ENCODE measurements at places on chromosomes 3 and 15. TPM values are rescaled to one million over a fixed set of nuclear protein-coding genes. Genes with fewer than 3 reads are reported as not detected.

The SAXO2 gene
- total RNA-seq = 0.39 TPM

The CLDN16 gene
- total RNA-seq = not detected

GRCh38 chr3:108489776-108490175 lies 20.6 kb downstream of the MYH15 start:
- no peak overlapping the region for H3K27ac ChIP-seq
- H3K36me3 ChIP-seq = no peaks in the 10 kb centered on the region
- H3K4me3 ChIP-seq = no peak overlapping the region
- DNase-seq = no peak

- no peak overlapping the region for H3K27ac ChIP-seq
- no peaks in the 10 kb centered on the region for H3K36me3 ChIP-seq
- H3K4me1 ChIP-seq = no peaks in the 10 kb centered on the region
- no peaks in the 10 kb centered on the region for H3K27me3 ChIP-seq
- H3K4me3 ChIP-seq = no peak overlapping the region
Observed at GRCh38 chr15:43931119-43931518, 104.3 kb downstream of the WDR76 start.

DNA sequence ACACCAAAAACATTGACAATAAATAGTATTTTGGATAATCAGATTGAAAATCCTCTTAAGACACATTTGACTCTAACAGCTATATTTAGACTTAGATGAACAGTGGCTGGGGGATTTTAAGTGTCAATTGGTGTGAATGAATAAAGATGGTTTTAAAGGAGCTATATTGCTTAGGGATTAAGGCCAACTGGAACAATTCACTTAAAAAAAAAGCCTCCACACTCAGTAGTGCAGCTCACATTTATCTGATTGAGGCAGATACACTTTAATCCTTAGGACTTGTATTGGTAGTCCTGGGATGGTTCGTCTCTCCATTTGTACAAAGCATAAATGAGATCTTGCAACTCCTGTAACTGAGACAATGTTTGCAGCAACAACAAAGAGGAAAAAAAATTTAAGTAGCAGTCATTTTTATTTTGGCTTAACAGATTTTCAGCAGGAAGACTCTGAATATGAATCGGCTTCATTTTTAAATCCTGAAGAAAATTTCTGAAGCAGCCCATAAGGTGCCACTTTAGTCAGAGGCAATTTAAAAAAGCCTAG lies 112.0 kb downstream of the UACA start:
- H3K4me1 ChIP-seq = no peaks in the 10 kb centered on the region
- peaks cover 7% of the 10 kb centered on the region for H3K36me3 ChIP-seq
- DNase-seq = no peak
- H3K4me3 ChIP-seq = no peak overlapping the region
- no peaks in the 10 kb centered on the region for H3K27me3 ChIP-seq

DNA sequence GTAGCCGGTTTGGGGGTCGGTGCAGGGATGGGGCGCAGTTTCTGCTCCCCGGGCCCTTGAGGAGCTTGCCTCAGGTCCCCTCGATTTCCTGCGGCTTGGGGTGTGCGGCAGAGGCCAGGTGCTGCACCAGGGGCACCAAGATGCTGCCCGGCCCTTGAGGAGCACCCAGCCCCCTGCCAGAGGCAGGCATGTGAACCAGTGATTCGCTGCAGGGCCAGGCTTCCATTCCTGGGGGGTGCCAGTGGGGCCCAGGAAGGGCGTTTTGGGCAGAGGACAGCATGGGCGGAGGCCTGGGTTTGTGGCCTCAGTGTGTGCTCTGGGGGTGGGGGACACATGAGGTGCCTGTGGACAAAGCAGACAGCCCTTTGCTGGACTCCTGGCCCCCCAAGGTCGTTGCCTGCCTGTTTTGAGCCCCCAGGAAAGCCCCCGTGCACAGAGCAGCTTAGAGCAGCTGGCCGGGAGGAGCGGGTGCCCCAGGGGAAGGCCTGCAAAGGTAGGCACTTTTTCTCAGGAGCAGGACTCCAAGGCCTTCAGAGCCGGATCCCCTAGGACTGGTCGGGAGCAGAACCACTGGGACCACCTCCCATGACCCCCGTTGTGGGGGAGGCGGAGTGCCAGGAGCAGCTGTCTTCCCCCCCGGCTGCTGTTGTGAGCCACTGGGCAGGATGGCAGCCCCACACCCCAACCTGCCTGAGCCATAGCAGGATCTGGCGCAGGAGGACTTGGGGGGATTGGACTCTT lies 1.6 kb downstream of the PLXNA1 start:
- H3K27ac ChIP-seq = peak overlapping the region; percentile 61
- H3K4me1 ChIP-seq = peaks cover 54% of the 10 kb centered on the region
- peaks cover 10% of the 10 kb centered on the region for H3K36me3 ChIP-seq

DNA sequence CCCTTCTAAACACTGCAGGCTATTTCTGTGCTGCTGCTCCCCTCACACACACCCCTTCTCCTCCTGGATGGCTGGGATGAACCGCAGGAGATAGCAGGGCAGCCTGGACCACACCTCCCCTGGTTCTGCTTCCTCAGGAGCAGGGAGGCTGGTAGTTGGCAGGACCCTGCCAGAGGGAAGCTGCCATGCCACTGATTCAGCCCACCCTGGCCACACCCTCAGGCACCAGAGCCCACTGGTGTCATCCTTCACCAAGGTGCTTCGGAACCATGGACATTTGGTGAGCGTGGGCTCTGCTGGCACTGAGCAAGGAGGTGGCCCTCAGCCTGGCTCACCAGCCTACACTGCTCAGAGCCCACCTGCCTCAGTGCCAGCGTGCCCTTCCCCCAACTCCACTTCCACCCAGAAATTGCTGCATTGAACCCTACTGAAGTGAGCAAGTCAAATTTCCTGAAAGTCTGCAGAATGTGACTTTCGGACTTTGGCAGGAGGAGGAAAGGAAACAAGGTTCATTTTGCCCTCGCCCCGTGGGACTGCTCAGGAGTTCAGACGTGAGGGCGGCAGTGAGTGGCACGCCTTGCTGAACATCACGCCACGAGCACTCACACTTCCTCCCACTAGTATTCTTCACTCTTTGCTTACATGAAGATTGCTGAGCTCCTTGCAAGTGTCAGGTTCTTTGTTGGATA lies 26.3 kb downstream of the BMF start:
- H3K4me1 ChIP-seq = peaks cover 40% of the 10 kb centered on the region
- peak overlapping the region; percentile 71 for H3K27ac ChIP-seq
- H3K4me3 ChIP-seq = peak overlapping the region; percentile 44
- H3K27me3 ChIP-seq = no peaks in the 10 kb centered on the region

The STAB1 gene
- total RNA-seq = 121 TPM

- H3K27ac ChIP-seq = no peak overlapping the region
- no peaks in the 10 kb centered on the region for H3K4me1 ChIP-seq
- no peaks in the 10 kb centered on the region for H3K36me3 ChIP-seq
- no peaks in the 10 kb centered on the region for H3K27me3 ChIP-seq
Observed at GRCh38 chr3:175737646-175738572, 878.8 kb downstream of the NAALADL2 start.

GRCh38 chr3:23588547-23588946 lies 217.2 kb upstream of the UBE2E1 start:
- no peak overlapping the region for H3K27ac ChIP-seq
- H3K27me3 ChIP-seq = no peaks in the 10 kb centered on the region
- H3K4me1 ChIP-seq = no peaks in the 10 kb centered on the region
- no peaks in the 10 kb centered on the region for H3K36me3 ChIP-seq
- peak; percentile 47 for DNase-seq
- H3K4me3 ChIP-seq = no peak overlapping the region

DNA sequence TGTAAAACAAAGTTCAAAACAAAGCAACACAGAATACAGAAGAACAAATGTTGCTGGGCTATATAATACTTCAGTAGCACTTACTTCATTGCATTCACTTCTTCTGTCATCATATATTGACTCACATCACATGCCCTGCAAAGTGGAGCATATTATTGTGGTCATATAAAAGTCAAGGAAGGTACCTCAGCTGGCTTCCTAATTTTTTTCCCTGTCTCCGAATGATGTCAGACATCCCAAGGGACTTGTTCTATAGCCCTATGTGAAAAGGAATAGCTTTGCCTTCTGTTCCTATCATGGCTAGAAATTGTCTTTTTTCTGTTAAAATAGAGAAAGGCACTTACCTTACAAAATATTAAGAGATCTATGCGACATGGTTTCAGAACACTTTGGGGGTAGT lies 109.4 kb downstream of the LRTM1 start:
- H3K36me3 ChIP-seq = no peaks in the 10 kb centered on the region
- no peak overlapping the region for H3K4me3 ChIP-seq
- H3K27me3 ChIP-seq = no peaks in the 10 kb centered on the region
- H3K4me1 ChIP-seq = peaks cover 11% of the 10 kb centered on the region
- H3K27ac ChIP-seq = no peak overlapping the region
- DNase-seq = peak; percentile 31

The SLC28A1 gene
- total RNA-seq = not detected

GRCh38 chr3:188294823-188295487 lies 141.0 kb downstream of the LPP start:
- H3K27me3 ChIP-seq = no peaks in the 10 kb centered on the region
- H3K27ac ChIP-seq = peak overlapping the region; percentile 90
- peaks cover 7% of the 10 kb centered on the region for H3K36me3 ChIP-seq
- no peak for DNase-seq

DNA sequence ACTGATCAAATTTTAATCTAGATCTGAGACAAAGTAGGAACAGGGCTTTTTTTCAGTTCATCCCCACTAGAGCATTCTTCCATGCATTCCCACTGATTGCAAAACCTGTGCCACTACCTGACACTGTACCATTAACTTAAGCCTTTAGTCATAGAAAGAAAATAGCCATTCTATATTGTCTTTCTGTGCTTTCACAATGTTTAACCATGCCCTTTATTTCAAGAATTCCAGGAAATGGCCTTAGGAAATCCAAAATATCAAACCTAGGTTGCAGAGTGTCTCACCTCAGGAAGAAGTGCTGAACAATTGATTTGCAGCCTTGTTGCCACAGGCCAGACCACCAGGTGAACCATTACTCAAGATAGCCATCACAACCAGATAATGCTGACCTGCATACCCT lies 56.2 kb upstream of the TGFBR2 start:
- DNase-seq = no peak
- no peaks in the 10 kb centered on the region for H3K36me3 ChIP-seq
- H3K27ac ChIP-seq = no peak overlapping the region
- H3K4me1 ChIP-seq = no peaks in the 10 kb centered on the region
- H3K27me3 ChIP-seq = no peaks in the 10 kb centered on the region
- no peak overlapping the region for H3K4me3 ChIP-seq

The GABRR3 gene
- not detected for total RNA-seq

DNA sequence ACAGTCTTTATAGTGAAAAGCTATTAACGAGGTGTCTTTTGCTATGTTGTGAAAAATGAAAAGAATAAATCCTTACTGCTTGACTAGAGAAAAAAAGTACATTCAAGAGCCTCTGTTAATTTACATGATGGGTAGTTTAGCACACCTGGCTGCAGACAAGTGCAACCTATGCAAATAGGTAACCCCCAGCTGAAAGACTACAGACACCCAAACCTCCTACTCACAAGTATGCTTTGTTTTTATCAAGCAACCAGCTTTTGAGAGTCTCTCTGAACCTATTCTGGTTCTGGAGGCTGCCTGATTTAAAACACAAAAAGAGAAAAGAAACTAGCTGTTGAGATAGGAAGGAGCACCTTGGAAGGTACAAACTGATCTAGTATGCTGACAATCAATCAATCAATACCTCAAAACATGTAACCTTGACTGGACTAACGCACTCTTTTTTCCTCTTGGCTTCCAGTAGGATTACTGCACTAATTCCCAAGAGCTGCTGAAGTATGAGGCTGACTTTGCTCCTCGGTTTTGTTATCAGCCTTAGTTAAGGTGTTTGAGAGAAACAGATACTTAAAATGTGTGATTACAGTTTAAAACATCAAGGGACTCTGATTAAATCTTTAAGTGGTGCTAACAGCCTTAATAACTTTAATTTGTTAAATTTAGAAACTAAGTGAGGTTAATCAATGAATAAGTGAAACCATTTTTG lies 63.6 kb downstream of the OSBPL10 start:
- no peak overlapping the region for H3K27ac ChIP-seq
- no peaks in the 10 kb centered on the region for H3K27me3 ChIP-seq
- H3K36me3 ChIP-seq = no peaks in the 10 kb centered on the region
- no peak for DNase-seq

DNA sequence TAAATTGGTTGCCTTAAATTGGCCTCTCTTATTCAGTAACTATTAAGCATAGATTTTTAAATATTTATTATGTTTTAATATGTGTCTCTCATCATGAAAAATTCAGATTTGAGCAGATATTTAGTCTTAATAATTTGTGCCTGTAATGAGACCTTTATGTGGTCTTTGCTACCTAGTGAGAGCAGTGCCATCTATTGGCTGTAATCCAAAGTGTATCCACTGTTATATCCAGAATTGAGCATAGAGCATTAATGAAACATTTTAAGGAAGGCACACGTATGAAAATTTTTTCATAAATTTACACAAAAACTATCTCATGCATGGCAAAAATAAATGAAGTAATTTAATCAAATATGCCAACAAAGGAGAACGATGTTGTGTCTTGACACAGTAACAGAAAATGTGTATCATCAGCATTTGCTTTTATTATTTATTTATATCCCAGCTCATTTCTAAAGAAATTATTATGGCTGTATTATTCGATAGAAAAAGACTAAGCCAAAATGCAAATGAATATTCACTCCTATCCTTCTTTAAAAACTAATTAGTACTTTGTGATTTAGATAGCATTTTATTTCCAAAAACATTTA lies 203.5 kb downstream of the RSRC1 start:
- no peaks in the 10 kb centered on the region for H3K4me1 ChIP-seq
- H3K27ac ChIP-seq = no peak overlapping the region
- DNase-seq = no peak
- no peaks in the 10 kb centered on the region for H3K36me3 ChIP-seq

The SEMA6D gene
- total RNA-seq = 5.2 TPM

The TP53BP1 gene
- 24.7 TPM for total RNA-seq

The NBEAL2 gene
- 16.6 TPM for total RNA-seq

- H3K27me3 ChIP-seq = no peaks in the 10 kb centered on the region
- H3K36me3 ChIP-seq = no peaks in the 10 kb centered on the region
- no peak overlapping the region for H3K27ac ChIP-seq
- DNase-seq = no peak
- no peak overlapping the region for H3K4me3 ChIP-seq
Observed at GRCh38 chr3:31999907-32000439, 18.4 kb downstream of the ZNF860 start.

- no peaks in the 10 kb centered on the region for H3K27me3 ChIP-seq
- DNase-seq = no peak
- no peaks in the 10 kb centered on the region for H3K4me1 ChIP-seq
Observed at GRCh38 chr3:182879031-182879611, 85.8 kb downstream of the ATP11B start.

GRCh38 chr15:40929660-40930429 lies 705 bp downstream of the DLL4 start:
- no peak for DNase-seq
- H3K27ac ChIP-seq = peak overlapping the region; percentile 22
- peak overlapping the region; percentile 57 for H3K4me3 ChIP-seq

The LOXL1 gene
- total RNA-seq = 38.6 TPM

DNA sequence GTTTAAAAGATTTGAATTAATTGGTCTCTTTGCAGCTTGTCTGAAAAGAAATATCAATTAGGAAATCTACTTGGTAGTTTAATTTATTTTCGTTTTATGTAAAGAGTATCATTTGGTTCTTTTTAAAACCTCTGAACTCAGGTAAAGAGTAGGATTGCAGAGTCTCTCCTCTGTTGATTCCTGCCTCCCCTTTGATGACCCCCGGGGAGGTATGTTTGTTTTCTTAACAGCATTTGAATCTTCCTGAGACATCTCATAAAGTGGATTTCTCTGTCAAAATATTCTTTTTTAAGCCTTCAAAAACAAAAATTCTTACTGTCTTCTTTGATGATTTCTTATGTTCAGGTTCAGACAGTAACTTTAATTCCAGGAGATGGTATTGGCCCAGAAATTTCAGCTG lies 8.0 kb downstream of the IDH3A start:
- H3K27ac ChIP-seq = no peak overlapping the region
- no peak overlapping the region for H3K4me3 ChIP-seq
- H3K27me3 ChIP-seq = no peaks in the 10 kb centered on the region
- peaks cover 16% of the 10 kb centered on the region for H3K4me1 ChIP-seq

The GOLGA8S gene
- total RNA-seq = 0.17 TPM
